Activated T-helper 2 cell treated with anti-CD3 and anti-CD28 coated beads, Interferon-gamma antibody, Interleukin-2, Interleukin-4, amounts not matched to agents 10 μg/mL and 5 μg/mL and 100 μg/mL, durations not matched to agents 14 hours and 24 hours and 36 hours (primary cell): ENCODE measurements at places on chromosomes 3 and 15.

- DNase-seq, result no peak
These were observed 3.8 kb downstream of the GOLIM4 start for GRCh38 chr3:168091941-168092340.

GRCh38 chr15:38782156-38782555, 217.5 kb upstream of the RASGRP1 start:
- no peak for DNase-seq

- DNase-seq, result no peak
These were observed 38.9 kb downstream of the C3orf85 start for GRCh38 chr3:109175411-109175810.

DNA sequence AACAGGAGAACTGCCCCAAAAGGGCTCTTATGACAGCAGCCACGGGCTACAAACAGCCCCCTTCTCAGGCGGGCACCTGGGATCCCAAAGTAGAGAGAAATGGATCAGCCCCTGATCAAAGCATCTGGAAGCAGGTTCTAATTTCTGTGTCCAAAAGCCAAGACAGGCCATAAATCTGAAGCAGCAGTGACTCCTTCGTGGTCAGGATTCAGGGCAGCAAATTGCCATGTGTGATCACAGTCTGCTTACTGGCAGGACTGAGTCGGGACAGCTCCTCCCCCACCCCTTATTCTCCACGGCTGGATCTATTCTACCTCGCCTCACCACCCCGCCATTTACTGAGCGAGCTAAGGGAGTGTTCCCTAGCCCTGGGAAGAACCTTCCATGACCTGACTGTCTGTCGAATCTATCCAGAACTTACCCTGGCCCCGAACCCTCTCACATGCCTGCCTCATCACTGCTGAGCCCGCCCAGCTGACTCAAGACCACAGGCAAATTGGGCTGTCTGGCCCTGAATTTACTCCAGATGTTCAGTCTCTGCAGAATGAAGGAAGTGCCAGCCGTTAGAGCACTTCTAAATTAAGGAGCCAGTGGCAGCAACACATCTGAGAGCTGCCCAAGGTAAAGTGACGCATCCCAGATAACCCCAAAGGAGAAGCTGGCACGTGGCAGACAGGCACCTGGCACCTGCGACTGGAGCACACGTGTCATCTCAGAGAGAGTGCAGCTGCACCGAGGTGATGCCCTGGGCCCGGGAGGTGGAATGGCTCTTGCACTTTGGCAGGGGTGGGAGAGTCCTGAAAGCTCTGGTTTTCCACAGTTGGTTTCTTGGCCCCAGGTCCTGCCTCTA, 1.3 kb downstream of the LRRC15 start:
- no peak for DNase-seq

- no peak for DNase-seq
These were observed 246.7 kb downstream of the SHOX2 start for GRCh38 chr3:157859541-157859940.

GRCh38 chr3:71998995-71999673, 214.2 kb upstream of the PROK2 start:
- DNase-seq, result no peak

GRCh38 chr3:191328383-191328961, 722 bp upstream of the CCDC50 start:
- no peak for DNase-seq

DNA sequence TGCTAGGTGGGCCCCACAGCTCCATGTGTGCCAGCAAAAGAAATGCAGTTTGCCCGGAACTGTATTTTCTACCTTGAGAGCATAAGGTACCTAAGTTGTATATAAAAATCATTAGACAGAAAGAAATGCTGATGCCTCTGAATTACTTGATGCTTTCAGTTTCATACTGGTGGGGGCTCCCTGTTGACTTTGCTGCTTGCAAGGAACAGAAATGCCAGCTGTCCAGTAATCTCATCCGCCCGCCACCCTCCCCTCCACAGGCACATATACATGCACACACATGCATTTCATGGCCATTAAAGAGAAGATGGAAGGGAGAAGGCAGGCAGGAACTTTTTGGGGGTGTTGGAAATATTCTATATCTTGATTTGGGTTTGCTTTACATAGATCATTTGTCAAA, 38.4 kb downstream of the LIMD1 start:
- no peak for DNase-seq

GRCh38 chr3:73018790-73019441, 22.3 kb downstream of the PPP4R2 start:
- no peak for DNase-seq

- no peak for DNase-seq
These were observed 109.1 kb downstream of the OPA1 start for GRCh38 chr3:193701953-193702635.

- DNase-seq, result no peak
These were observed 61.3 kb upstream of the P2RY1 start for GRCh38 chr3:152773633-152774032.

DNA sequence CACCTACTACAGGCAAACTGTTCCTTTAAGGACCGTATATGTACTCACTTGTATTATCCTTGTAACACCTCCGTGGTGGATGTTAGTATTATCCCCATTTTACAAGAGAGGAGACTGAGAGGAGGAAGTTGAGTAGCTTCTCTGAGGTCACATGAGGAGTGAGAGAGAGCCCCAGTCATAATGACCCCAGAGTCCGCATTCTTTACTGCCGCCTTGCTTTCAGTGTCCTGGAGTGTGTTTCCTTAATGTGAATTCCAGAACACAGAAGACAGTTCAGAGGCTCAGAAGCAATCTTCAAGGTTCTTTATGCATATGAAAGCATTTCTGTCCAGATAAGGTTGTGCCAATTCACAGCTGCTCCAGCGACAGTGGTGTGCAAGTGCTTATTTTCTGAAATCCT, 199.2 kb downstream of the CACNA2D3 start:
- DNase-seq, result no peak

DNA sequence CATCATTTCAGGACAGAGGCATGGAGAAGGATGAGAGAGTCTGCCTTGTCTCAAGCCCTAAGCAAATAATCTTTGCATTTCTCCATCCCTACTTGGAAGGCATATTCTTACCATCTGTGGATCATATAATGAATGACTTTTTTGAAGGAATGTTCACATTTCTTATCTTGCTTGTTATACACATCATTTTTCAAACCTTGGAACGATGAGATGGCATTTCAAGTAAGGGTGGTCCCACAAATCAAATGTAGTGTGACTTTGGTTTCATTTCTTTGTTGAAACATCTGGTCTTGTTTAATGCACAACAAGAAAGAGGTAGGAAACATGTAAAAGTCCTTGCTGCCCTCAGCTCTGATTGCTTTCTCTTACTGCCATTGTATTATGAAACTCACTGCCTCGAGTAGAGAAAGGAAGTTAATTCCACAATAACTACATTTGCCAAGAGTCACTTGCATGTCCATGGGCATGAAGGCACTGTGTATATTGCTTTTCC, 32.1 kb downstream of the RBMS3 start:
- no peak for DNase-seq

DNA sequence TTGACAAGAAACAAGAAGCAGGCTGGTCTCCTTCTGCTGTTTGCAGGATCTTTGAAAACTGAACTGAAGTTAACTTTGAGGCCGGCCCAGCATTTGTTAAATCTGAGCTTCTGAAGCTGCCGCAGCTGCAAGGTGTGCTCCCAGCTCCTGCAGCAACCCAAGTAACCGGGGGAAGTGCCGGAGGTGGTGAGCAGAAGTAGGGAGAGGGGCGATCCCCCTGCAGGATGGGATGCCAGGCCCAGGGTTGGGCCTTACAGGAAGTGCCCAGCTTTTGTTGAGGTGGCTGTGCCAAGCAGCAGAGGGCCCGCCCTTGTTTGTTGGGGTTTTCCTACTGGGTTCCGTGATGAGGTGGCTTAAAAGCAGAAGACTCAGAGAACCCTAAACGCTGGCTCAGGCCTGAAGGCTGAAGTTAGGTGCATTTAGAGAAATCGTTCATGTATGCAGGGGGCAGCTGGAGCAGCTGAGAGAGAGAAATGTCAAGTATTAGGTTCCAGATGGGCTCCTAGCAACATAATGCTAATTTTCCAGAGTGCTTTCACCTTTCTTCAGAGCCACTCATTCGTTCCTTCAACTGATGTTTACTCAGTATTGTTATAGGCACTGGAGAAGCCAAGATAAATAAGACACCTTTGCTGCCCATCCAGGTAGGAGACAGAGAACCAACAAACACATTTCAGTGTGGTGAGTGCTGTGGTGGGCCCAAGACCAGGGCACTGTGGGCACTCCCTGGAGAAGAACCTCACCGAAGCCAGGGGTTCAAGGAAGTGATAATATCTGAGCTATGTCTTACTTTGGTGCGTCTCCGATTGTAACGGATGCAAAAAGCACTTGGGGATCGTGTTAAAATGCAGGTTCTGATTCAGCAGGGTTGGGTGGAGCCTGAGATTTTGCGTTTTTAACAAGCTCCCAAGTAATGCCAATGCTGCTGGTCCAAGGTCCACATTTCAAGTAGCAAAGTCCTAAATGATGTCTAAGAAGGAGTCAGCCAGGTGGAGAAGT, 42.2 kb upstream of the PLCL2 start:
- peak; percentile 71 for DNase-seq

- no peak for DNase-seq
These were observed 137.5 kb upstream of the ABHD17C start for GRCh38 chr15:80557441-80558234.

DNA sequence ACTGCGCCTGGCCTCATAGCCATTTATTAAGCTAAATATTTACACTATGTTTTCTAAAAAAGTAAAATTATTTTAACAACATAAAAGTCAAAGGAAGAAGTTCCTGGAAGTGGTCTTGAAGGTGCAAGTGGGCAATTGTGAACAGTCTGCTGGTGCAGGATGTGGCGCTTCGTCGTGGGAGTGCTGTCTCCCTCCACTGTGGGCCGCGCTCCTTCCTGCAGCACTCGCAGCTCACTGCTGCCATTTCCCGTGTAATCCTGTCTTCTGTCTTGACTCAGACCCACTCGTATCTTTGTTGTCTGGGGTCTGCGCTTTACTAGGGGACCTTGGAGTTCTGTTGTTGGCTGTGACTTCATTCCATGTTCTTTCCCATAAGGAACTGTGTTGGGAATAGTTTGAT, 56.3 kb downstream of the APBA2 start:
- DNase-seq, result no peak

DNA sequence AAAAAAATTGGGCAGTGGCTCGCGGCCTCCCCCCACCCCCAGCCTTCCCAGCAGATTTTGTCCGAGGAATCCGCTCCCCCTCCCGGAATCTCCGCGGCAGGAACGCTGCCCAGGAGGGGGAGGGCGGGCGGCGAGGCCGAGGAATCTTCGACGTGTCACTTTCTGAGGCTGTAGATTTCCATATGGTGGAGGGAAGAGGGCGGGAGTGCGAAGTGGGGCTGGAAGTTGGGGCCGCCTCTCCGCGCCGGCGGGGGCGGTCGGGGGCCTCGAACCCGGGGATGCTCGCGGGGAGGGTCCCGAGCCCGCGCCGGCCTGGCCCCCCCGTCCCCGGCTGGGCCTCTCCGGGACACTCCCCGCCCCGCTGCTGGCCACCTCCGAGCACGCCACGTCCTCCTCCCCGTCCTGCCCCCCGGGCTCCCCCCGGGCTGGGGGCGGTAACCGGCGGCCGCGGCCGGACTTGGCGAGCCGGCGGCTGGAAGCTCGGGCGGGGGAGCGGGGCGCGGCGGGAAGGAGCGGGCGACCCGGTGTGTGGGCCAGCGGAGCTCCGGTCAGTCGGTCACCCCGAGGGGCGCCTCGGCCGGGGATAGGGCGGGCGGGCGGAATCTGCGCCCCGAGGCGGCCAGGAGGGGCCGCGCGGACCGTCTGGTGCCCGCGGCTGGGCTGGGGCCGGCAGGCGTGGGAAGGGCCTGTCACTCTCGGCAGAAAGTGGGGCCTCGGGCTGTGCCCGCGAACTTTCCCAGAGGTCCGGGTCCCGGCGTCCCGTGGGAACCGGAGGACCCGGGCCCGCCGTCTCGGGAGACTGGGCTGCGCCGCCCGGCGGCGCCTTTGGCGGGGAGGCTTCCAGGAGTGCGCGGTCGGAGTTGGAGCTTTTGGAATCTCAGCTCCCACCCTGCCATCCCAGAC, 951 bp downstream of the FNDC3B start:
- DNase-seq, result peak; percentile 20

- DNase-seq, result no peak
These were observed 48.9 kb upstream of the SLC6A6 start for GRCh38 chr3:14353502-14353901.

DNA sequence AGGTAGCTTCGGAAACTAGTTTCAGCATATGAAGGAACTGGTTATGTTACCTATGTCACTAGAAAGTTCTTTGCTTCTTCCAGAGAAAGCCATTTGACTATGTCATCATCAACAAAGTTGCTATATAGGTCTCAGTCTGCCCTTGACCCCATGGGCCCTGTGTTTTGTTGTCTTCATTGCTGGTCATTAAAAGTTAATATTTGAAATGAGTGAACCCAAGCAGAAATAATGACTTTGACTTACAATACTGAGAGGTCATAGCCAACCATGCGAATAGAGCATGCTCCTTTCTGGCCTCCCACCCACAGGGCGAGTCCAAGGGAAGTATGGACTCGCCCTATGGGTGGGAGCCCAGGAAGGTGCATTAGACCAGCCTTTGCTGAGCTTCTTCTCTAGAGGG, 40.9 kb downstream of the APH1B start:
- DNase-seq, result no peak

GRCh38 chr3:107347751-107348150, 29.5 kb upstream of the CCDC54 start:
- DNase-seq, result no peak

GRCh38 chr3:122076491-122077292, 21.5 kb downstream of the CD86 start:
- no peak for DNase-seq

- no peak for DNase-seq
These were observed 16.3 kb downstream of the FAN1 start for GRCh38 chr15:30919877-30920550.

DNA sequence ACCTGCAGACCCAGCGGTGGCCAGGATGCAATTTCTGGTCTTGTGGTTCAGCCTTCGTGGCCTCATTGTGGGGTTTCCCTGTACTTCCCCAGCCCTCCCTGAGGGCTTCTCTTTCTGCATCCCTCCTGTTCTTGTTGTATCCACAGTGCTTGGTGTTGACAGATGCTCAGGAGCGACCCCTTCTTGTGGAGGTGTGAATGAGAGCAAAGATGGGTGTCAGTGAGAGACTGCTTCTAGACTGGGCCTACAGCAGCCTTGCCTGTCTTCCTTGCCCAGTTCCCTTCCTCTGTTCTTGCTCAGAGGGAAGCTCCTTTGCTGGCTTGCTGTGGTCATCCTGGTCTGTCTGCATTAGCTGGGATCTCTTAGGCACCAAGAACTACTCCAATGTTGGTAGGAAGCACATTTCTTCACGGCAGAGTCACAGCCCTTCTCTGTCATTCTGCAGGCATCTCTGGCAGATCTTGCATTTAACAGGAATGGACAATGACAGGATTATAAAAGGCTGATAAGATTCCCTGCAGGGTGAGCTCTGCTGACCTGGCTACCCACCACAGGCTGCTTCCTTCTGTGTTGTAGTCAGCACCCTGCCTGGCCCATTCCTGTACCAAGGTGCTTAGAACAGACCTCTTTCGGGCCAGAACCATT, 317.8 kb upstream of the C2CD4B start:
- DNase-seq, result no peak

DNA sequence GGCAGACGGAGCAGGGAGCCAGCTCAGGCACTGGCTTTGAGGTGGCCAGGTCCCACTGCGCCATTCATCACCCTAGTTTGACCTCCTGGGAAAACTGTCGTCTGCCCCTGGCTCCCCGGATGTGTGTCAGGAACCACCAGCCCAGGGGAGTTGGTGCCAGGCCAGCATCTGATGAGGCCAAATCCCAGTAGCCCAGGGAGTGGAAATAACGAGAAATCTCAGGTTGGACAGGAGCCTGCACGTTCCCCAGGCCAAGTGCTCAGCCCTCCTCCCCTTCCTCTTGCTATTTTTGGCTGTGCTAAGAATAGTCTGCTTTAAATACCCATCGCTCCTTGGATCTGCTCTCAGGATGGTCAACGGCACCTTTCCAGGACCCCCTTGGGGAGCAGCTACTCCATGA, 93.1 kb upstream of the RPL32 start:
- no peak for DNase-seq

GRCh38 chr3:49701388-49702077, 12.2 kb downstream of the RNF123 start:
- DNase-seq, result no peak
